ENCODE measurements at places on chromosomes 2 and 18. TPM values are rescaled to one million over a fixed set of nuclear protein-coding genes. Genes with fewer than 3 reads are reported as not detected.

Gene IL18R1
- 0.18 TPM for polyA plus RNA-seq

Gene OSBPL1A
- polyA plus RNA-seq, result 51.6 TPM

Gene CDCA7
- polyA plus RNA-seq, result 10.3 TPM

Gene TRIM43
- not detected for polyA plus RNA-seq

Gene AQP12B
- not detected for polyA plus RNA-seq

Gene CAPN14
- 0.07 TPM for polyA plus RNA-seq

Gene CASP8
- polyA plus RNA-seq, result 22.6 TPM

Gene ASPRV1
- 0.08 TPM for polyA plus RNA-seq

Gene TFCP2L1
- polyA plus RNA-seq, result not detected

Gene STARD6
- polyA plus RNA-seq, result 0.42 TPM

Gene CYTIP
- 0.17 TPM for polyA plus RNA-seq

Gene GPR148
- polyA plus RNA-seq, result not detected

Gene GLI2
- polyA plus RNA-seq, result 2.8 TPM

Gene COL3A1
- 519 TPM for polyA plus RNA-seq

Gene RSAD2
- polyA plus RNA-seq, result 0.14 TPM

Gene OSR1
- 11.3 TPM for polyA plus RNA-seq

Gene BIN1
- 17.3 TPM for polyA plus RNA-seq

Gene KCNK3
- polyA plus RNA-seq, result 0.01 TPM

Gene GNAL
- polyA plus RNA-seq, result 0.05 TPM

Gene SNED1
- polyA plus RNA-seq, result 10.1 TPM

Gene NMUR1
- polyA plus RNA-seq, result 0.02 TPM

DNA sequence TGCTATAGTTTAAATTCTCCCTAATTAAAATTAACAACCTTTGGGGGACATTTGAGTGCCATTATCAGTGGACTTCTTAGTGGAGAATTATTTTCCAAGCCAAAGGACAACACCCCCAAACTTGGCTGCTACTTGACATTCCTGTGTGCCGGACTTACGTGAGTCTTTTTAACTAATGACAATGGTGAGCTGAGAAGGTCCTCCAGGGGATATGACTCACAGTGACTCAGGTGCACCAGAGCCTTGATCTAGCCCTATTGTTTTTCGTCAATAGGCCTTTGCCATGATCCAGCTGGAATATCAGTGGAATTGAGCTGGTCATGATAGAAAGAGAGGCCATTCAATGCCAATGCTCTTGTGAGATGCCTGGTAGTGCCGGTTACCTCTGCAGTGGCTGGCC is 118.1 kb upstream of the CXCR4 start:
- DNase-seq, result peak; percentile 14

GRCh38 chr2:15547115-15547876 is 13.8 kb downstream of the NBAS start:
- no peak for DNase-seq

- peak; percentile 45 for DNase-seq
These were observed 99.4 kb downstream of the SLC39A10 start for GRCh38 chr2:195756218-195756942.

DNA sequence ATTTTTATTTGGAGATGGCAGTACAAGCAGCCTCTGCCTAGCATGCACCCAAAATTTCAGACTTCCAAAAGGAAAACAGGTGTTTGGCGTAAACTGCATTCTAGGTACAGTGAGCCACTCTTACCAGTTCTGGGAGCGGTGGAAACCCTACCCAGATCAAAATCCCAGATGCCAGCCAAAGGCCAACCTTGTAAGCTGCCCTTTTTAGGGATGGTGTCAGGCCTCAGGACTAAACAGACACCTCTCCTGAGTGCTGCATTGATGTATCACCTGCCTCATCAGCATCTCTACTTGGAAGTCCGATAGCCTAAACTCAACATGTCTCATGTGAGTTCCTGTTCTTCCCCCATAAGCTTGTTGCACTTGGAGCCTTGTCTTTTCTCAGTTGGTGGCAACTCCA is 104.0 kb downstream of the MAP4K4 start:
- DNase-seq, result no peak

GRCh38 chr18:78527984-78528383 is 451.6 kb upstream of the SALL3 start:
- DNase-seq, result no peak

- DNase-seq, result peak; percentile 73
These were observed 15.0 kb upstream of the MYO1B start for GRCh38 chr2:191230174-191230573.

GRCh38 chr2:224400886-224401632 is 848 bp downstream of the FAM124B start:
- no peak for DNase-seq

GRCh38 chr2:100612388-100613000 is 49.7 kb downstream of the PDCL3 start:
- DNase-seq, result no peak

- peak; percentile 100 for DNase-seq
These were observed 4.4 kb downstream of the CCL20 start for GRCh38 chr2:227817850-227818674.

DNA sequence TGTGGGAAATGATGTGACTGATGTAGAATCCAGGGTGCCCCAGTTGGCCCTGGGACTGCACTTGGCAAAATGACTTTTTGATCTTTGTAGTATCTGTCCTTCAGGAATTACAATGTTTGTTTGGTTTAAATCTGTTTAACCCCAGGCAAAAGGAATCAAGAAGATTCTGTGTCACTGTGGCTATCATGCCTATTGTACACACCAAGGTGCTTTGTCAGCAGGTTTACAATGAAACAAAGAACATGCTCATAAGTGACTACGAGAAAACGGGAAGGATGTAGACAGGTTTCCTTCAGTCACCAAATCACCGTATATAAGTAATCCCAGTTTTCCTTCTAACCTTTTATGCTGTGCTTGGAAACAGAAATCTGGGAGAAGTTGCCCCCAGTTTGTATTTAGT is 109.5 kb downstream of the RTN4 start:
- no peak for DNase-seq

DNA sequence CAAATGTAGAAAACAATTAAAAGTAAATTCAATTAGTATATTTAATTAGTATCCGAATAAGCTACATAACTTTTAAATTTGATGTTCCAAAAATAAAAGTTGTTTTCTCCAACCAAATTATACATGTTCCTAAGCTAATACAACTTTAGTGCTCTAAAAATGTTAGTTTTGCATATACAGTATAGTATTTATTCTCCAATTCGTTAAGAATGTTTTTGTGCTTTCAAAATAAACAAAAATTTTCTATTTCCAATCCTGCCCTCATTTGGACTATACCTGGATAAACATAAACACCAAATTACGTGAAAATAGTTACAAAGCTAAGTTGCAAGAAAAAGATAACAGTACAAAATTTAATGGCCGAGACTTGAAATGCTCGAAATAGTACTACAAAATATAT is 71.9 kb downstream of the STK39 start:
- no peak for DNase-seq

DNA sequence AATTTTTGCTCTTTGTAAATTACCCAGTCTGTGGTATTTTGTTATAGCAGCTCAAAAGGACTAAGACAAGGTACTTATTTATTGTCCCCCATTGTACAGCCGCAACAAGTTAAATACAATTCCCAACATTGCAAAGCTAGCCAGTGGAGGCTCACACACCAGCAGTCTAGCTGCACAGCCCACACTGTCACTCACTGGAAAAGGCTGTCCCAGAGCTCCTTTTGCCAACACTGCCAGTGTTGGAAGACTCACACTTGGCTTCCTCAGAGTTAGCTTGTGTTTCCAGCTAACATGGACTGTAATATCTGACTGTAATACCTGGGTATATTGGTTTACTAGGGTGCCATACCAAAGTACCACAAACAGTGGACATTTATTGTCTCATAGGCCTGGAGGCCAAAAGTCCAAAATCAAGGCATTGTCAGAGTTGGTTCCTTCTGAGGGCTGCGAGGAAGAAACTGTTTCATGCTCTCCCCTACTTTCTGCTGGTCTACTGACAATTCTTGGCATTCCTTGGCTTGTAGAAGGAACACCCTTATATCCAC is 6.6 kb upstream of the DYM start:
- no peak for DNase-seq

DNA sequence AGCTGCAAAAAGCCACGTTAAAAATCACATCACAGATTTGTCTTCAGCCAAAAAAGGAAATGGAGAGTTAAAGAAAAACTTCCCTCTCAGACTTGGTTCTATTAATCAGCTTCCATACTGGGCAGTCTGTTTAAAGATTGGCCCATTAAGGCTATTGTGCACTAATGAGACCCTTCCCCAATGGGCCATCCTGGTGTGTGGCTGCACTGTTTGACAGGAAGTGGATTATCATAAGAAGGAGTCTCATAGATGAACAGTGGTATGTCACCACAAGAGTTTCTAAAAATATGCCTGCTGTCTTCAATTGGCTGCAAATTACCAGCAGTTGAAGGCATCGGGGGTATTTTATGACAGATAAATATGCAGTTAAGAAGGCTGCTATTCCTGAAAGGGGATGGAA is 247.6 kb upstream of the THSD7B start:
- no peak for DNase-seq

DNA sequence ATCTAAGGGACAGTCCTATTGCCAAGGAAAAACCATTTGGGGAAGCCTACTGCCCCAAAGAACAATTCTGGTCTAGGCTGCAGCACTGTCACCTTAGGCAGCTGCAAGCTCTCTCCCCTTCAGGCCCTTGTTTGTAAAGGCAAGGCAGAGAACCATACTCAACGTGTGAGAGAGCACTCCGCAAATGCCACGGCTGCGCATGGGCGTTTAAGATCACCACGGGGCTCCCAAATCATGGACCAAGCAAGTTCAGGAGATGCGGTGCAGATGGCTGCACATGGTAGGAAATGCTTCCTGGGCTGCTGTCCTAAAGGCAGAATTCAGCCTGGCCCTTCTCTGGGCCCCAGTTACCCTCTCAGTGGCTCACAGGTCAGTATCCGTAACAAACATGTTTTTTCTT is 15.5 kb downstream of the ERFE start:
- no peak for DNase-seq

- DNase-seq, result peak; percentile 31
These were observed 60.1 kb upstream of the IL1RL1 start for GRCh38 chr2:102251042-102251848.

GRCh38 chr2:226445216-226445861 is 354.3 kb downstream of the IRS1 start:
- no peak for DNase-seq

DNA sequence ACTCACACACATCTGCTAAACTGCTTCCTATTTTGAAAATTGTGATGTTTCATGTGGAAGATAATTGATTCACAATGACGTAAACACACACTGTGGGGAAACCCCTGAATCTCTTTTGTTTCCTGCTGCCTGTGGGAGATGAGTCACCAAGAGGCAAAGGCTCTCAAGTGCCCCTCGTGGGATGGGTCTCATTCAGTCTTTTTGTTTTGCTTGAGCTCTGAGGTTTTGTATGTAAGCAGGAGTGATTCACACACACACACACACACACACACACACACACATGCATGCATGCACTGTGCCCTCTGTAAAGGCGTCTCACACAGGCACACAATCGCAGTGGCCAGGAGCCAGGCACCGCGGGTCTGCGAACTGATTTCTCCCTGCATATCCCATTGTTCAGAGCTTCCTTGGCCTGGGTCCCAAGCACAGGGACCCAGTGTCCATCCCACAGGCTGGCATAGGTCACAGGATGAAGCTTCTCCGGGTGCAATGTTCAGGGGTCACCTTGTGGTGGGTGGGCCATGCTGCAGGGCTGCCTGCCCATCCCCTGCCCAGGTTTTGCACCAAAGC is 12.1 kb upstream of the ARHGEF4 start:
- DNase-seq, result peak; percentile 88

DNA sequence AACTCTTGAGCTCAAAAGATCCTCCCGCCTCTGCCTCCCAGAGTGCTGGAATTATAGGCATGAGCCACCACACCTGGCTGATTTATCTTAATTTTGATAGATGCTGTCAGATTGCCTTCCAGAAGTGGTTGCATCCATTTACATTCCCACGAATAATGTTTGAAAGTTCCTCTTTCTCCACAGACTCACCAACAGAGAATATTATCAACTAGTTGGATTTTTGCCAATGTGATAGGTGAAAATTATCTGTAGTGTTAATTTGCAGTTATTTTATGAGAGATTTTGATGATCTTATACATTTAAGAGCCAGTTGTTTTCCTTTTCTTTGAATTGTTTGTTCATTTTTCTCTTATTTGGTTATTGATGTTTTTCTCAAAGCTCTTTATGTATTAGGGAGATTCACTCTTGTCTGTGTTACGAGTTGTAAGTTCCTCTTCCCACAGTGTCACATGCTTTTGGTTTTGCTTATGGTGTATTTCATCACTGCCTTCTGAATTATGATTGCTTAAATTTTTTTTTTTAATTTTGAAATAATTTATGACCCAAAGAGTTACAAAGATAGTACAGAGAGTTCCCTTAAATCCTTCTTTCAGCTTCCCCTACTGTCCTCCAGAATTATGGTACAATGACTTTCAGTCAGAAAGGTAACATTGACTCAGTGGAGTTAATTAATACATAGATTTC is 20.7 kb upstream of the NT5DC4 start:
- no peak for DNase-seq

GRCh38 chr2:64695721-64696261 is 42.1 kb upstream of the SERTAD2 start:
- no peak for DNase-seq

- DNase-seq, result peak; percentile 84
These were observed 3.5 kb upstream of the IGFBP5 start for GRCh38 chr2:216698895-216699294.

- DNase-seq, result peak; percentile 50
These were observed 39.9 kb downstream of the ADD2 start for GRCh38 chr2:70728128-70728527.

GRCh38 chr18:44920441-44920840 is 239.8 kb downstream of the SETBP1 start:
- no peak for DNase-seq

DNA sequence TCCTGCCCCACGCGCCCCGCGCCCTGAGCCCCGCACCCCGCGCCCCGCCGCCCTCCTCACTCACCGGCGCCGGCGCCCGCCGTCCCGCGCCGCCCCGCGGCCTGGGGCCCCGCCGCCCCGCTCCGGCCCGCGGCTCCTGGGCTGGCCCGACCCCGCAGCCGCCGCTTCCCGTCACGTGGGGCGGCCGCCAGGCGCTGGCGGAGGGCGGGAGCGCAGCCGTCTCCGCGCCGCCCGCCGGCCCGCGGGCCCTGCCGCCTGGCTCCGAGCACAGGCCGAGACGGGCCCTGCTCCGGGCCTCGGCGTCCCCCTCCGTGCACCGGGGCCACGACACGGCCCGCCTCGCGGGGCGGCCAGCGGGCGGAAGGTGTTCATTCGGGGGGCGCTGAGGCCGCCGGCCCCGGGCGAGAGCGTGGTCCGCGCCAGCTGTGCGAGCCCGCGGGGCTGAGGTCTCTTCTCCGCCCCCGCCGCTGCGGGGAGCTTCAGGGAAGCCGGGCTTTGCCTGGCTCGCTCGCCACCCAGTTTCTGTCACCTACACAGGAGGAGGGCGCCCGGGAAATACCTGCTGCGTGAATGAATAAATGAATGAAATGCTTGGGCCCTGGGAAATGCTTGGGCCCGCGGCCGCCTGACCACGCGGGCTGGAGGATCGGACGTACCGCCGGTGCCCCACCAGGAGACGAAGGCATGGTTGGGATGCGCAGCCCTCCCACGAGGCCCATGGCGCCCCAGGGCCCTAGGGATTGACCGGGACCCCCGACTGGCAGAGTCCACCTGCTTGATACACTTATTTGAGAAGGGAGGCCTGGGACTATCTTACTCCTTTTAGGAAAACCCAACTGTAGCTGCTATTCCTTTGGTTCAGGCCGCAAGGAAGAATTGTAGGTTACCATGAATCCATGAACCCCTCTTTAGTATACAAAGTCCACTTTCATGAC is at the start of gene TGFBRAP1:
TGFBRAP1 (minus strand) TSS at position 175 of the 935 bp plus-strand sequence. CDS start 21,434 bp downstream, outside the sequence.
- peak; percentile 56 for DNase-seq

Data from fibroblast of lung (primary cell).